Ovary (tissue), 10 donors: ENCODE measurements at places on chromosomes 2 and 18. TPM values are rescaled to one million over a fixed set of nuclear protein-coding genes. Genes with fewer than 3 reads are reported as not detected.

Gene SIX3
- total RNA-seq = not detected

Gene SLC11A1
- 10.3 TPM for total RNA-seq

Gene VIL1
- total RNA-seq = 1.3 TPM

Gene CYP27A1
- total RNA-seq = 35.0 TPM

Gene RNF103
- total RNA-seq = 24.9 TPM

Gene ANKRD30B
- 0.11 TPM for total RNA-seq

Gene THAP4
- total RNA-seq = 26.2 TPM

Gene FAM110C
- 47.4 TPM for total RNA-seq

Gene SERPINB12
- not detected for total RNA-seq

Gene DSC3
- 0.10 TPM for total RNA-seq

Gene LBX2
- 1.2 TPM for total RNA-seq

Gene AFG3L2
- 28.7 TPM for total RNA-seq

Gene PROKR1
- not detected for total RNA-seq

Gene NOL4
- total RNA-seq = not detected

Gene ACOXL
- not detected for total RNA-seq

Gene PLGLB1
- total RNA-seq = 1.6 TPM

Gene ARHGEF4
- 27.4 TPM for total RNA-seq

Gene PREPL
- 62.3 TPM for total RNA-seq

Gene TANC1
- total RNA-seq = 25.8 TPM

Gene CAPG
- total RNA-seq = 22.8 TPM

Gene ABCG5
- total RNA-seq = not detected

Gene CABLES1
- 8.4 TPM for total RNA-seq

Gene CPLX4
- not detected for total RNA-seq

Gene ERBB4
- total RNA-seq = 1.3 TPM

Gene CCDC121
- total RNA-seq = 3.2 TPM

Gene ANKRD62
- total RNA-seq = not detected

Gene KRTCAP3
- total RNA-seq = 7.6 TPM

Gene WDSUB1
- total RNA-seq = 11.0 TPM

Gene ACVR1C
- total RNA-seq = 0.45 TPM

Gene FAM124B
- 1.1 TPM for total RNA-seq
